ENCODE measurements at places on chromosomes 16 and 17.

DNA sequence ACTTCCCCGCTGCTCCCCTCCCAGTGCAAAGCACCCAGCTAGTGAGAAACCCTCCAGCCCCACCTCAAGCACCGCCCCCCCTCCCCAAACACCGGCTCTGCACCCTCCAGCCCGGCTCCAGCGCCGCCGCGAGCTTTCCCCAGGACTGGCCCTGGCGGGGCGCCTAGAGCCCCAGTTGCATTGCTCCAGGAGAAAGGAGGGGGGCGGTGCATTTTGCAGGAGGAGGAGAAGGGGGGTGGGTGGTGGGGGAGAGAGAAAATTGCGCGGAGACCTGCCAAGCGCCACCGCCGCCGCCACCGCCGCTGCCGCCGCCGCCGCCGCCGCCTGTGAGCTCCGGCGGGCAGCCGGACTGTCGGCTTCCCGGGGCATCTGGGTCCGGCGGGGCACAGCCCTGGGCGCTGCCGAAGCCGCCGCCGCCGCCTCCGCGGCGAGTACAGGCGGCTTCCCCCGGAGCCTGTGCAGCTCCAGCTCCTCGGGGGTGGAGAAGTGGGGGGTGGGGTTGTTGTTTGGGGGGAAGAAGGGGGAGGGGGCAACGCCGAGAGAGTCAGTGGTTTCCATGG lies 333 bp upstream of the NOG start:
- DNase-seq, result peak; percentile 49

DNA sequence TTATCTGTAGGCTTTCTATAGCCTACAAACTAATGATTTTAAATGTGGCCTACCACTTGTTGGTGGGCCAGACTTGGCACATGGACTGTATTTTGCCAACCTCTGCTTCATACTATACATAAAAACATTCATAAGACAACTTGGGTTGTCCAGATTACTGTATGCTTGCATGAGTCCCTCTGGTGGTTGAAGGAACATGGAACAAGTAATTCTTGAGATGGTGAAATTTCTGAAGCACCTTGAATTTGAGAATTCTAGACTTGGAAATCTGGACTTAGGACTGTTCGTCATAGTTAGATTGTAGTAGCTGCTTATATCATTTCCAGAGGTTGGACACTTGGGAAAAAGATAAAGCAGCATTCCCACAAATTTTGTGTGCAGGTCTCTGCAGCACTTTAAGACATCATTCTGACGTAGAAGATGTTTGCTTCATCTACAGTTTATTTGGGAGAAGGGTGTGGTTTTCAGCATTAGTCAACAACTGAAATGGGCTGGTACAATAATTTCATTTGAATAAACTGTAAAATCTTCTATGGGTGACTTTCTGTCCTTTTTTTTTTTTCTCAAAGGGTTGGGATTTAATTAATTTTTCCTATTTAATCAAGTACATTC lies 31.2 kb downstream of the NFATC3 start:
- peak; percentile 65 for DNase-seq

GRCh38 chr16:84178146-84178765 lies 8.6 kb downstream of the TAF1C start:
- no peak for DNase-seq

GRCh38 chr17:50028736-50029120 lies 27.2 kb upstream of the ITGA3 start:
- no peak for DNase-seq

DNA sequence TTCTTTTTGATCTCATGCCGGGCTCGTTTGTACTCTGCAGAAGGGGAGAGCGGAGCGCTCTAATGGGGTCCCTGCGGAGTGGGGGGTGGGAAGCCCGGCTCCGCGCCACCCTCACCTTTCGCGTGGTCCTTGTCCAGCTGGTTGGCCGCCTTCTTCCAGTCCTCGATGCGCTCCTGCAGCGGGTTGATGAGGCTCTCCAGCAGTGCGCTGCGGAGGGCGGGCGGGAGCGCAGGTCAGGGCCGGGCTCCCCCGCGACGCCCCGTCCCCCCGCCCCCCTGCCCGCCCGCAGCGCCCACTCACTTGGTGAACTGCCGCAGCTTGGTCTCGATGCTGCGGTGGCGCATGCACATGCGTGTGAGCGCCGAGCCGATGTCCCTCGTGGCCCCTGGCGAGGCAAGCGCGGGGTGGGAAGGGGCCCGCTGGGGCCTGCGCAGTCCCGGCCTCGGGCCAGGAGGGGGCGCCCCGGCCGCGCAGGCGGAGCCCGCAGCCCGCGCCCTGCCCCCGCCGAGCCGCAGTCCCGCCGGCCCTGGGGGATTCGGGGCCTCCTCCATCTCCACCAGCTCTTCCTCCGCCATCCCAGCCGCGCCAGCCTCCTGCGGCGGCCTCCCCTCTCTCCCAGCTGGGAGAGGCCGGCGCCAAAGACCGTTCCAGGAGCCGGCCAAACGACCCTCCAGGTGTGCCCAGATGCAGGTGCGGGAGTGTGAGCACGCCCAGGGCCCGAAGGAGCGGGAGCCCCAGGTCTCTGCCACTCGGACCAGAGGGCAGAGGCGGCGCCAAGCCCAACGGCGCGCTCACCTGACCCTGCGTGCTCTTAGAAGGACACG lies 6.0 kb downstream of the MTSS2 start:
- no peak for DNase-seq

DNA sequence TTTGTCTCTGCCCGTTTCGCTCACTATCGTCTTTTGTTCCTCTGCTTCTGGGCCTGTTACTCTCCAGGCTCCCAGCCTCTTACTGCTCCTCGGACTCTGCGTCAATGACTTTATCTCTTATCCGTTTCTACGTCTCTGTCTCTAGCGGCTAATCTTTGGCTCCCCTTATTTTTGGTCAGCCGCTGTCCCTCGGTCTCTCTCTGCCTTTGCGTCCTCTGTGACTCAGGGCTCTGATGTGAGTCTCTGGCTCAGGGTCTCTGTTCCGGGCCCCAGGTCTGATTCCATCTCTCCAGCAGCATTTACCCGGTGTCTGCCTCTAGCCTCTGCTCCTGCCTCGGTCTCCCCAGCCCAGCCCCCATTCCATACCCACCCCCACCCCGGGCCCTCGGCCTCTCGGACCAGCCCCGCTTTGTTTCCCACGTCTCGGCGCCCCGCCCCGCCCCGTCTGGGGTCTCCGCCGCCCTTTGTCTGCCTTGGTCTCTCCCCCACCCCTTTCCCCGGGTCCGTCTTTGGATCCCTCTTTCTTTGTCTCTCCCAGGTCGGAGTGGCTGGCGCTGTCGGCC lies 547 bp upstream of the ZNF48 start:
- no peak for DNase-seq

DNA sequence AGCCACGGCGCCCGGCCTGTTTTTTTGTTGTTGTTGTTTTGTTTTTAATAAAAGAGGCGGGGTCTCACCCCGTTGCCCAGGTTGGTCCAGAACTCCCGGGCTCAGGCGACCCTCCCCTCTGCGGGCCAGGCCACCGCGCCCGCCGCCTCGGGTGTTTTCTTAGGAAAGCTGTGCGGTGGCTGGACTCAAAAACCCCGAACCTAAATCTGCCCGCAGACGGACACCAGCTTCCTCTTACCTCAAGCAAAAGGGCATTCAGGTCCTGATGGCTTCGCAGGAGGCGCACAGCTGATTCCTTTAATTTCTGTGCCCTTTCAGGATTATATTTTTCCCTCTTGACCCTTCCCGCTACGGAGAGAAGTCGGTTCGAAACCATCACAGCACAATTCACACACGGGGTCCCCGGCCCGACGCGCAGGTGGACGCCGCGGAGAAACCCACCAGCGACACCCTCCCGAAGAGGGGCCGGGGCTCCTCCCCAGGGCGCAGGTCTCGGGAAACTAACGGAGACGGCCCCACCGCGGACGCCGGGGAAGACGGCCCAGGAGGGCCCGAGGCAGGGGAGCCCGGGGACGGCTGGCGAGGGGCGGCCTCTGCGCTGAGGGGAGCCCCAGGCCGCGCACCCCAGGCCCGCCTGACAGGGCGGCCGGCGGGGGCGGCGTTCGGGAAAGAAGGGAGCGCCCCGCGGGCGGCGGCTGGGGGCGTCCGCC lies 653 bp downstream of the FANCA start:
- DNase-seq, result no peak

GRCh38 chr16:3934491-3935181 lies 54.1 kb upstream of the CREBBP start:
- no peak for DNase-seq

DNA sequence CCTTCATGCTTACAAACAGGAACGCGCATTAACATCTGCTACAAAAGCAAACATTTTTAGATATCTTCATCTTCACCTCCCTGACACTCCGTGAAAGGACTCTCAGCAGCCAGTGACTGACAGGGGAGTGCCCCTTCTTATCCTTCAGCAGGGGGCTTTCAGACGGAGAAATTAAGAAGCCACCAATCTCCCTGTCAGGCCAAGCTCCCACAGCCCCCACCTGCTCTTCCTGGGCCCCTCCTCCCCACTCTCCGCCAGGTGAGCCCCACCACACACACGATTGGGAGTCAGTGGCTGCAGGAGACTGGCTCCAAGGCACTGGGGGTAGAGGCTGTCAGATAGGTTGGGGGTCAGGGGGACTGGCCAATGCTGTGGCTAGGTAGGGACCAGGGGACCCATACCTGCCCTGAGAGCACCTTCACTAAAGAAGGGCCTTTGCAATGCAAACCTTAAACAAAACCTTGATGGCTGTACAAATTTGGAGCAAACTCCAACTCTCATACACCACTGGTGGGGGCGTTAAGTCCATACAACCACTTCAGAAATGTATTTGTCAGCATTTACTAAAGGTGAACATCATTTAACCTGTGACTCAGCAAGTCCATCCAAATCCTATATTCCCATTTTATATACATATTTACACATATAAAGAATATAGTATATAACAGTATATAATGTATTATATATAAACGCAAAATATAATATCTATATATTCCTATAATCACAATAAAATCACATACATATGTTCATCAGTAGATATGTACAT lies 232.2 kb downstream of the ZNF423 start:
- no peak for DNase-seq

DNA sequence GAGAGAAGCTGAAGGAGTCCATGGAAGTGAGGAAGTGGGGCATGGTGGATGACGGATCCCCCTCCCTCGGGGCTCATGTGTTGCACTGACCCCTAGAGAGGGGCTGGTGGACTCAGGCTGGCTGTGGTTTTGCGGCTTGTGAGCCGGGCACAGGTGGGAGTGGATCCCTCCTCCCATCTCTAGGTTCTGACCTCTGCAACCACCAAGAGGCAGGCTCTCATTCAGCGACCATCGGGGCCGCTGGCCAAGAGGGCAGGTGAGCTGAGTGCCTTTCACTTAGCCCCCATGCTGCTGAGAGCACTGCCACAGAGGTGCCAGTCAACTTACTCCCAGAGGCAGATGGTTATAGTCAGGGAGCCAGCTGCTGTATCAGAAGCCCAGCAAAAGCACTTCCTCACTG lies 67.3 kb downstream of the SCNN1B start:
- no peak for DNase-seq

DNA sequence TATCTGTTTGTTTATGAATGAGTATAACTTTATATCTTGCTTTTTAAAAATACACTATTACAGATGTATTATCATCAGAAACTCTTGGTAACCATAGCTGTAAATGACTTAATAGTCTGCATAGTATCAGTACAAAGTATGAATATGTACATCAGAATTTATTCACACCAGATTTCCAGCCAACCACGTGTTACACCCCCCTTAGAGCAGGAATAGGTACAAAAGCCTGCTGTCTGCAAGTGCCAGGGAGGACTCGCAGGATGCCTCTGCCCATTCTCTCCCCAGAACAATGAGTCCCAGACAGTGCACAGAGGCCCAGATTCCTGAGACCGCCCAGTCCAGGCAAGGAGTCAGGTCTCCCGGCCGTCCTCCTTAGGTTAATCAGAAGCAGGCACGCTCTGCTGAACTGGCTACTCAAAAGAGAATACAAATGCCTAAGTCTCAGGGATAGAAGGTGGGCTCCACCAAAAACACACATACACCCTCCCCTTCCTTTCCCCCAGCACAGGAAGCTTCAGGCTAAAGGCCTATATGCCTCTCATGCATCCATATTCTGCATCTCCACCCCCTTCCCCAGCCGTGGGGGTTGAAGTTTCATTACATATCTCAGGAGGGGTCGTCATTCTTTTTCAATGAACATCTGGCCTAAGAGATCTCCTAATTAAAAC lies 159.1 kb upstream of the CDH11 start:
- DNase-seq, result no peak

- DNase-seq, result no peak
Observed at GRCh38 chr16:2252806-2253148, 1.4 kb upstream of the ECI1 start.

- DNase-seq, result no peak
Observed at GRCh38 chr17:75942473-75942872, 1.6 kb upstream of the FBF1 start.

DNA sequence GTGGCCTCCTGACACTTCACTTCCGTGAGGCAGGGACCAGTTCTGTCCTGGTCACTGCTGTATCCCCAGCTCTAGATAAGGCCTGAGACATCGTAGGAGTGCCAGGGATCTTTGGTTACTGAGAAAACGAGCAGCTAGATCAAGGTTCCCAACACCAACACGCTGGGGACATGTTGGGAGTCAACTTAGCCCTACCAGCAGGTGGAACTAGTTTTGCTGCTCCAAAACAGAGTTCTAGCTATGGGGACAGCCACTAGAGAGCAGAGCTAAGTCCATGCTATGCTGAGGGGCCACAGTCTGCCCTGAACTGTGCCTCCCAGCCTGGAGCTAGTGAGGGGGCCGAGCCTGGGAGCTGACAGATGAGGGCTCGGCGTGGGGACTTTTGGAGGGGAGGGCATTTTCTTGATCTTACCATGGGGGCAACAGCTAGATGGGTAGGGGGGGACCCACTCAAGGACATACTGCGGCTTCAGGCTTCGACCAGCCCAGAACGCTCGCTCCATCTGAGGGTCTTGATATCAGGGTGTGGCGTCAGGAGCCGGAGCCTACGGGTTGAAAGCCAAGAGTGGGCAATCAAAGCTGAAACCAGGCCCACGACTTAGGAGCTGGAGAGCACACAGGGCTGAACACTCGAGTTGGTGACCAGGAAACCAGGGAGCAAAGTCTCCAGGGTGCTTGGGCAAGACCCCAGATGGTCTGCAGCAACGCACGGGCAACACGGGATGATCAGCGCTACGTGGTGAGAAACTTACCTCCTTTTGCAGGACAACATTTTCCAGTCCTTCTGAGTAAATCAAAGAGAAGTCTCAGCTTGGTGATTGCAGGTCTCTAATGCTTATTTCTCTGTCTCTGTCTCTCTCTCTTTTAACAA lies 13.4 kb downstream of the SNX20 start:
- DNase-seq, result peak; percentile 32

DNA sequence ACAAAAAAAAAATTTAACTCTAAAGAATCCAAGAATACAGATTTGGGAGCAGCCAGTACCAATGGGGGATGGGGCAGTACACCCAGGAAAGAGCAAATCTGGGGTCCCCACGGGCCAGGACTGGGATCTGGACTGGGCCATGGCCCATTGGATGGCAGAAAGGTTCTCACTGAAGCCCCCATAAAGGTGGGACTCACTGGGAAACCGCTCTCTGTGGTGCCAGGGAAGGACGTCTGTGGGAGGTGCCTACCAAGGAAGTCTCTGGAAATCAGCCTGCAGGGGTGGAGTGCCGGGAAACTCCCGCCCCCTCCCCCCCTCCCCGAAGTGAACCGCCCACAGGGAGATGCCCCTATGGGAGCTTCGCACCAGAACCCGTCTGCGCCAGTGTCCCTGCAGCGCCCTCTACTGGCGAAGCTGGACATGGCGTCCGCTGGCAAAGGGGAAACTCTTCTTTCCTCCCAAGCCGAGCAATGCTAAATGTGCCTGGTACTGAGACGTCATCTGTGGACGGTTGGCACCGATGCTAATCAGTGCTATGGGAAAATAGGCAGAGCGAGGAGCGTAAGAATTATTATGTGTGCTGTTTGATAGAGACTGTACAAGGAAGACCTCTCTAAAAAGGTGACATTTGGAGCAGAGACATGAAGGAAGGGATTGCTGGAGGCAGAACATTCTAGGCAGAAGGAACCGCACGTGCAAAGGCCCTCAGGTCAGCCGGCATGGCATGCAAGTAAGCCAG lies 671.1 kb downstream of the WWOX start:
- peak; percentile 6 for DNase-seq

GRCh38 chr16:10988164-10988803 lies 43.9 kb downstream of the CLEC16A start:
- DNase-seq, result no peak
